ENCODE measurements at places on chromosomes 2 and 18.
A peak's percentile ranks its signal among the peaks of the same experiment; 100 is the strongest.

- DNase-seq = no peak
Measured at GRCh38 chr2:134395779-134396178, 141.9 kb downstream of the MGAT5 start.

DNA sequence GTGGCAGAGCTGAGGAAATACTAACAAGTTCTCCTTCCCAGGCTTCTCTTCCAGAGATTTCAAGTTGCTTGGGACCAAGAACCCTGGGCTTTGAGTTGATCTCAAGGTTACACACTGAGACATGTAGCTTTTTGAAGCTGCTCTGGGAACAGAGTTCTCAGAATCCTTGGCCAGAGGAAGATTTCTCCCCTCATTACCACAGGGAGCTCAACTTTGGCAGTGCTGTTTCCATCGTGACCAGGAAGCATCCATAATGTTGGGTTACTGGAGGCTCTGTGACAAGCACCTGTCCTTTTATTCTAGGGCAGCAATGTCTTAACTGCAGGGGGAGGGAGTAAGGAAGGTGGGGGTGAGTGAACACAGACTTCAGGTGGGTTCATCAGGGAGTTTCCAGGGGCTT is 41.5 kb upstream of the CHRNA1 start:
- no peak for DNase-seq

DNA sequence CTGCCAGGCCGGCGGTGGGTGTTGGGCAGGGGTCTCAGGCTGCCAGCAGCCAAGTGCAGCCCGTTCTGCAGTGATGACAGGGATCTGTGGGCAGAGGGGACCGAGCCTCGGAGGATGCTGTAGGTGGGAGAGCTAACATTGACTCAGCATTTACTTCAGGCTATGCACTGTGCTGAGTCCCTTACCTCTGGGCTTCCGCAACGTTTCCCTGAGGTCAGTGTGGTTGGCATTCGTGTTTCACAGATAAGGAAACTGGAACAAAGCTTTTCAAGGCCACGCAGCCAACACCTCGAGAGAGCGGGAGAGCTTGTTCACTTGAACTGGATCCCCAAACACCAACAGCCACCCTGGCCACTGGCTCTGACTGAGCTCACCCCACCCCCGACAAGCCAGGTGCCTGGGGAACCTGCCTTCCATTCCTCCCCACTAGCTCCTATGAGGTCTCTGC is 839 bp upstream of the GPR148 start:
- DNase-seq = no peak

DNA sequence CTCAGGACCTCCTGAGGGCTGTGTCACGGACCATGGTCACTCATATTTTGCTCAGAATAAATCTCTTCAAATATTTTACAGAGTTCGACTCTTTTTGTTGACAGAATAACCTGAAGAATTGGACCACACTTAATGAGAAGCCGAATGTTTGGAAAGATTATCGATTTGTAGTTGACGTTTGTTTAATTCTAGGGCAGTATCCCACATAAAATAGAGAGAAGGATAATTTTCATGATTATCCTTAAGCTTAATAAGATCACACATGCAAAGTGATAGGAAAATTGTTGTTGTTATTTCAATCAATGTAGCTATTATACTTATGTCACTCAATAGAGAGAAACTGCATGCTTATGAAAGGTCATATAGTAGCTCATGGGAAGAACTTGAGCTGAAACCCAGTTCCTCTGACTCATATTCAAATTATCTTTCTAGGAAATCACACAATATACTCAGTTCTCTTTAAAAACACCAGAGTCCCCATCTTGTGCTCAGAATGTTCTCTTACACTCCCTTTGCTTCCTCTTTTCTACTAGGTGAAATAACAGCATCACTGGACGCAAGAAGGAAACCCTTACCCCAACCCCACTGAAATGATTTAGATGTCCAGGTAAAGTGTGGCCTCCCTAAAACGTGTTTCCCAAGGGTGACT is 982.1 kb downstream of the TSN start:
- no peak for DNase-seq

GRCh38 chr2:88651646-88652045 is 24.4 kb upstream of the EIF2AK3 start:
- no peak for DNase-seq

GRCh38 chr18:23626451-23627279 is 36.0 kb downstream of the ANKRD29 start:
- DNase-seq = no peak

GRCh38 chr2:229230911-229231310 is 40.2 kb downstream of the PID1 start:
- DNase-seq = no peak

- no peak for DNase-seq
Measured at GRCh38 chr2:74391209-74391579, 11.1 kb upstream of the DCTN1 start.

DNA sequence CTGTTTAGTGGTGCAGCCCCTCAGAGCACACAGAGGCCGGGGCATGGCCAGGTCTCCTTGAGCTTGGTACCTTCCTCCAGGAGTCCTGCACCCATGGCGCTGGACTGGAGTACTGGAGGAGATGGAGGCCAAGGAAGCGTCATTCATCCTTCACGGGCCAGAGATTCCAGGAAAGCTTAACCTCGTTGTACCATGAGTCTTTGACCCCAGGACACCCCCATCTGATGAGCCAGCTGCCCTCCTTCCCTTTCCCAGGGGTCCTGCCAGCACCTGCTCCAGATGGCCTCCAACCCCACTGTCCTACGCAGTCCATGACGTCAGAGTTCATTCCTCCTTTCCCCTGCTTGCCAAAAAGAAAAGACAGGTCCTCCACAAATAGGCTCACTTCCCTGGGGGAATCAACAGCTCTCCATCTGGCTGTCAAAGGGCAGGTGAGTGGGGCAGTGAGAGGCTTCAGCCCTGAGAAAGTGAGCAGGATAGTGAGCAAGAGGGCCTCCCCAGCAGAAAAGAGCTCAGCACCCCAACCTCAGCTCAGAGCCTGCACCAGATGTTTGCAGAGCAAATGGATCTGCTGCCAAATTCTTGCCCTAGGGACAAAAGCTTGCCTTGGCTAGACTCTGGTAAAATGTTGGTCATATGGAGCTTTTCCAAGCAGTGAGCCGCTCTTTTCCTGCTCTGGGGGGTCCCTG is 4.5 kb upstream of the NPPC start:
- no peak for DNase-seq

GRCh38 chr2:96265349-96265839 is 403 bp downstream of the TMEM127 start:
- DNase-seq = peak; percentile 77

DNA sequence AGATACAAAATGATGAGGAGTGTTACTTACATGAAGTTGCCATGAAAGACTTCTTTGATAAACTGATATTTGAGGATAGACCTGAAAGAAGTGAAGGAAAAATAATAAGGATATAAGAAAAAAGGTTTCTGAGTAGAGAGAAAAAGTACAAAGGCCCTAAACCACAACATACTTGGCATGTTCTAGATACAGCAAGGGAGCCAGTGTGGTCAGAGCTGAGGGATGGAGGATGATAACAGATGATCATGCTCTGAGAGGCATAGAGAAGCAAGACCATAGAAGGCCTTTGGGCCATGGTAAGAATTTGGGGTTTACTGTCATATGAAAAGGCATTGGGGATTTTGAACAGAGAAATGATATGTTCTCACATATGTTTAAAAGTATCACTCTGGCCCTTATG is 424.1 kb upstream of the CHST9 start:
- DNase-seq = no peak

- peak; percentile 91 for DNase-seq
Measured at GRCh38 chr2:167946441-167946841, 301.0 kb downstream of the STK39 start.

GRCh38 chr18:61949946-61950345 is 57.1 kb upstream of the RNF152 start:
- no peak for DNase-seq

GRCh38 chr18:58323866-58324762 is 280.1 kb downstream of the NEDD4L start:
- no peak for DNase-seq

GRCh38 chr2:3741396-3741795 is 38.0 kb downstream of the DCDC2C start:
- no peak for DNase-seq

GRCh38 chr18:48953104-48953706 is 2.4 kb upstream of the SMAD7 start:
- no peak for DNase-seq

DNA sequence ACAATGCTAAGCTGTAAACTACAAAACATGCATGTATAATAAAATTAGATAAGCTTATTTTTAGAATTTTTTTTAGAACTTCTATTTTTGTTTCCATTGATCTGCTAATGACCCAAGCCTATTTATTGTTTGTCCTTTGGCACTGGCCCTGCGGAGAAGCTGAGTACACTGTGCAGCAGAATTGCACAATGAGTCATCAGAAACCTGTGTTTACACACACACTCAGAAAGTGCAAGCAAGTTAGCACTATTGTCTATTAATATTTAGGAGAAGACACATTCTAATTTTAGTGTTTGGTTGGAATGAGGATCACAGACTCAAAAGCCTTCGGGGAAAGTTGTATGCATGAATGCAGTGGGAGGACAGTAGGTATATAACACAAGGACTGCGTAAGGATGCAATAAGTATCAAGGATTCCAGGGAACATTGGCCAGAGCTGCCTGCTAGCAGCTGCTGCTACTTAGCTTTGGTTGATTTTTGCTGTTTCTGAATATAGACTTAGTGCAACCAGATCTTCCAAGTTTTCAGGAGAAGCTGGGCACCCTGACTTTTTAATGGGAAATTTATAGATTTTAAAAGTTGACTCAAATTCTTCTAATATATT is 128.2 kb downstream of the KCNH7 start:
- DNase-seq = no peak

DNA sequence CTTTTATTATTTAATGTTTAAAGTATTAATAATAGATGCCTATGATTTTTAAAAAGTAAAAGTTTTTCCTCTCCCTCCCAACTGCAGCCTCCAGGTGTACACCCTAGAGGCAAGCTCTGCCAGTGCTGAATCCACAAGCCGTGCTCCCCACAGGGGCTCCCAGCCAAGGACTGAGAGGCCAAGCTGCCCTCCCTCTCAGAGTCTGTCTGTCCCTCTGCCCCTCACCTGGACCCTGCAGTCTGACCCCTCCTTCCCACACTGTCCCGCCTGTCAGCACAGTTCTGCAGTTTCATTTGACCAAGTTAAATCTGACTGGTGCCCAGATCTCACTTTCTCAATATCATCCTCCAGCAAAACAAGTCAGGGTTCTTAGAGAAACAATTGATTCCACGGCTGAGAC is 14.8 kb upstream of the PROC start:
- no peak for DNase-seq

- DNase-seq = no peak
Measured at GRCh38 chr18:39871961-39872360, 2083.1 kb upstream of the PIK3C3 start.

DNA sequence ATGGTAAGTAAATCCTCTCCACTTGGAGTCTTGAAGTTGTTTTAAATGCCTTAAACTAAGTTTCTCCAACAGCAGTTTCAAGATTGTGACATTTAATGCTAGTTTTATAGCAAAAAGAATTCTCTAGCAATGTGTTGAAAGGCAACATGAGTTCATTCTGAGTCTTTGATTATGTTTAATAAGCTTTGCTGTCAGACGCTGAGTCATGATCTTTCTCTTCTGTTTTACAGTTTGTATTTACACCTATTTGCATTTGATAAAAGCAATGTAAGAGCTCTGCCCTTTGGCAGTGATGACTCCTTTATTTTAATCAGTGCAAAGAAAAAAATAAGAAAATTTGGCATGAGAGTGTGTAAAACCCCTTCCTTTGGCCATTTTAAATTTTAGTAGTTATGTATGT is 497.7 kb downstream of the STK39 start:
- no peak for DNase-seq

DNA sequence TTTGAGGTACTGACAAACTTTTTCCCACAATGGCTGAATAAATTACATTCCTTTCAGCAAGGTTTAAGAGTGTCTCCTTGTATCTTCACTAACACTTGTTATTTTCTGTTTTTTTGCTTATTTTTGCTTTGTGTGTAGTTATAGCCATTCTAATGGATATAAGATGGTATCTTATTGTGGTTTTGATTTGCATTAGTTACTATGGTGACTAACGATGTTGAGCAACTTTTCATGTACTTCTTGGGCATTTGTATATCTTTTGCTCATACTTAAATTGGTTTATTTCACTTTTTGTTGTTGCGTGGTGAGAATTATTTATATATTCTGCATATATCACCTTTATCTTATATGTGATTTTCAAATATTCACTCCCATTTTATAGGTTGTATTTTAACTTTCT is 79.9 kb upstream of the FSIP2 start:
- no peak for DNase-seq

- no peak for DNase-seq
Measured at GRCh38 chr2:205852457-205852856, 170.2 kb downstream of the NRP2 start.

DNA sequence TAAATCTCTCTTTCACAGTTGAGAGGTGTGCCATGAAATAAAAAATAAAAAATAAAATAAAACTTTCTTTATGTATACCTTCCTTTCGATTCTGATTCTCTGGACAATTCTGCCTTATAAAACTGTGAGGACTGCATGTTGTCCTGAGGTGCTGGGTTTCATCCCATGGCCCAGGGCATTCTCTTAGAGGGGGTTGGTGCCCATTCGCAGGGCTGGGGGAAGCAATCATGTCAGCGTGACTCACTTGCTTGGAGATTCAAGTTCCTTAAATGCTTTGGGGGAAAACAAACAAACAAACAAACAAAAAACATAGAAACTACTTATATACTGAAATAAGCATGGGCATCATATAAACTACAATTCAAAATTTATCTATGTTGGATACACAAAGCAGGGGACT is 122.0 kb upstream of the ST6GAL2 start:
- DNase-seq = no peak
